ENCODE measurements at places on chromosomes 16 and 17.

- no peak for DNase-seq
These were observed 44.8 kb upstream of the MED13 start for GRCh38 chr17:62109924-62110323.

DNA sequence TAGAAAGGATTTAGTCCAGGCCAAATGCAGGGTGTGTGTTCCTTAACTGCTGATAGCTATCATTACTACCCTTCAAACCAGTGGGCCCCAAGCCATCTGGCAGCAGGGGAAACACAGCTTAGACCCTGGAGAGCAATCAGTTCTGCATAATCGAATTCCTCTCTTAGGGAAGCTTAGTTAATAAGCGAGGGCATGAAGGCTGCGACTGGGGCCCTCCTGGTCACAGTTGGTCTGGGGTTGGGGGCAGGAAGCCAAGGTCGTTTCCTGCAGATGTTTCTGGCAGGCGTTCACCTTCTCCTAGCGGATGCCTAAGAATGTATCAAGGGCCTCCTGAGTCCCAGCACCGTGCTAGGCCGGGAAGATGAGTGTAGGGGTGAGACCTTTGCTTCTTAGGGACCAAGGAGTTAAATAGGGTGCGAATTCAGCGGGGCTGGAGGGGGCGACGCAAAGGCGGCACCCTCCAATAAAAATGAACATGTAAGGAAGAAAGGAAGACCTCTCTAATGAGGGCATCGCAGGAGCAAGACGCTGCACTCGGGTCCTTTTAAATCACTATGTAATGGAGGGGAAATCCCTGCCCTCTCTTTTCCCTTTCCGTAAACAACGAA is 16.5 kb upstream of the EEF2K start:
- peak; percentile 29 for DNase-seq

GRCh38 chr17:67180275-67180674 is 64.7 kb downstream of the HELZ start:
- DNase-seq: no peak

DNA sequence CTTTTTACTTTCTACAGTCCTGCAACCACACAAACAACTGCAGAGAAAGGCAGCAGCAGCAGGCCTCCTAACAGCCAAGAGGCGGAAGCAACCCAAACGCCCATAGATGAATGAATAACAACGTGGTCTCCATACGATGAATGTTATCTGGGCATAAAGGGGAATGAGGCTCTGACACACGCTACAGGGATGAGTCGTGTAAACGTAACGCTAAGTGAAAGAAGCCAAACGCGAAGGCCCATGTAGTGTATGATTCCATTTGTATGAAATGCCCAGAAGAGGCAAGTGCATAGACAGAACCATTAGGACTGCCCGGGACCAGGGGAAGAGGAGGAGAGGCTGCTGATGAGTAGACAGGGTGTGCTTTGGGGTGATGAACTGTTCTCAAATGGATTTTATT is 94.8 kb upstream of the DNAH17 start:
- no peak for DNase-seq

DNA sequence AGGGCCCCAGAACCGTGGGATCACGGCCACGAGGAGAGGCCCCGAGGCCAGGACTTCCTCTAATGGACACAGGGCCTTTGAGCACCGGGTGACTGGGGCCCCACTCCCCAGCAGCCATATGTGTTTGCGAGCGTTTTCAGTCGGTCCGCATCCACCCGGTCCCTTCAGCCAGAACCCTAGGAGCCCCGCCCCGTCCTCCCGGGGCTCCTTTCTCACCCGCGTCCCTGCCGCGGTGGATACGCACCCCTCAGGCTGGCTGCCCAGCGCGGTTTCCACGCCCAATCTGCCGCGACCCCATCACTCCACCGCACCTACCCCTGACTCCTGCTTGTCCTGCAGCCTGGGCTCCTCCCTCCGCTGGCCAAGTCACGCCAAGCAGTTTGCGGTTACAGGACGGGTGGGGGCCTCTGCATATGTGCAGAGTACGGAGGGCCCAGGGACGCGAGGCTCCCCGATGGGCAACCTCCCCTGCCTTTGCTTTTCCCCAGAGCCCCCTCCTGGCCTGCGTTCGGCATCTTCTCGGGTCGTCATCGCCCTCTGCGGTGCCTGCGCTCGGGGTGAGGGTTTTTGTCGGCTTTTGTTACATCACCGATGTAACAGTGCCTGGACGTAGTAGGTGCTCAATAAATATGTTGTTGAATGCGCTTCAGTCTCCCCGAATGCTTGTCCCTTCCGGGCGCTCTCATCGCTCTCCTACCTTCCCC is 1.0 kb upstream of the TTYH2 start:
- DNase-seq: peak; percentile 14

DNA sequence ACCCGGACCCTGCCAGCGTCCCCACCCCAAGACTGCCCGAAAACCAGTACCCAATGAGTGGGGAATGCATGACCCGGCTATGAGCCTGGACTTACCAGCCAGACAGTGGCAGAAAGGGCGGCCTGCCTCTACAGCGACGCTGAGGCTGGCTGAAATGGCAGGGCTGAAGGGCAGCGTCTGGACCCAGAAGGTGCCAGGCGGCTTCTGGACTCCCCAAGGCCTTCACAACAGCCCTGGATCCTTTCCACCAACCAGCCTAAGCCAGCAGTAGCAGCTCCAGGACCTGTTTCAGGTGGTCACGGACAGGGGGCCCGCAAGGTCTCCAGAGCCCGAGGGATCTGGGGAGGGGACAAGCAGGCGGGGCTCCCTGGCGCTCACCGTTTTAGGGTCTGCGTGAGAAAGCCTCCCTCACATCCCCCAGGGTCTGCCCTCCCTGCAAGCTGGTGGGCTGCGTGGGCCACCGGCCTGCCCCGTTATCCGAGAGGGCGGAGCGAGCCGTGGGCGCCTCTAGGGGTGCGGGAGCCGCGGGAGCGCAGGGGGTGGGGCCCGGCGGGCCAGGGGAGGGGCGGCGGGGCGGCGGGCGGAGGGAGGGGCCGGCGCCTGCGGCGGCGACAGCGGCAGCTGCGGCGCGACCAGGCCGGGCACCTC is at the start of gene RIPOR1:
RIPOR1 (plus strand) TSS at position 608 of the 648 bp plus-strand sequence. CDS start 9,618 bp downstream, outside the sequence.
- DNase-seq: peak; percentile 38

DNA sequence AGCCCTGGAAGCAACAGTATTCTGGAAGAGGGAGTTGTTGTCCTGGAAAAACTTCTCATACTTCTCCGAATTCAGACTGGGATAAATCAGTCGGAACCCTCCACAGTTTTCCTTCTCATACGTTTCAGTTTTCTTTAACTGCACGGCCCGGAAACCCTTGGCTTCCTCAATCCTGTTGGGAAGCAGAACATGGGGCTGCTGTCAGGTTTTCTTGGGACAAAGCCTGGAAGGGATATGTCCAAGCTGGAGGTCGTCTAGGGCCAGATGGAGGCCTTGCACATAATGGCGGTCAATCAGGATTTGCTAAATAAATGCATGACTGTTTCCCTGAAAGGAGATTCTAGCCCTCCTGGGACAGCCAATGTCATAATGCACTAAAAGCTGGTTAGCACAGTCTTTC is 29.2 kb downstream of the TTLL6 start:
- no peak for DNase-seq
